ENCODE measurements at places on chromosomes 16 and 17.

- ATAC-seq, result no peak
Observed at GRCh38 chr16:73796241-73796640, 500.4 kb upstream of the PSMD7 start.

- no peak for ATAC-seq
Observed at GRCh38 chr16:84220851-84221250, 19.0 kb downstream of the KCNG4 start.

GRCh38 chr17:28247671-28248555 is 71.1 kb upstream of the TMEM97 start:
- no peak for ATAC-seq

GRCh38 chr17:48351911-48352332 is 78.1 kb downstream of the SKAP1 start:
- ATAC-seq, result no peak

DNA sequence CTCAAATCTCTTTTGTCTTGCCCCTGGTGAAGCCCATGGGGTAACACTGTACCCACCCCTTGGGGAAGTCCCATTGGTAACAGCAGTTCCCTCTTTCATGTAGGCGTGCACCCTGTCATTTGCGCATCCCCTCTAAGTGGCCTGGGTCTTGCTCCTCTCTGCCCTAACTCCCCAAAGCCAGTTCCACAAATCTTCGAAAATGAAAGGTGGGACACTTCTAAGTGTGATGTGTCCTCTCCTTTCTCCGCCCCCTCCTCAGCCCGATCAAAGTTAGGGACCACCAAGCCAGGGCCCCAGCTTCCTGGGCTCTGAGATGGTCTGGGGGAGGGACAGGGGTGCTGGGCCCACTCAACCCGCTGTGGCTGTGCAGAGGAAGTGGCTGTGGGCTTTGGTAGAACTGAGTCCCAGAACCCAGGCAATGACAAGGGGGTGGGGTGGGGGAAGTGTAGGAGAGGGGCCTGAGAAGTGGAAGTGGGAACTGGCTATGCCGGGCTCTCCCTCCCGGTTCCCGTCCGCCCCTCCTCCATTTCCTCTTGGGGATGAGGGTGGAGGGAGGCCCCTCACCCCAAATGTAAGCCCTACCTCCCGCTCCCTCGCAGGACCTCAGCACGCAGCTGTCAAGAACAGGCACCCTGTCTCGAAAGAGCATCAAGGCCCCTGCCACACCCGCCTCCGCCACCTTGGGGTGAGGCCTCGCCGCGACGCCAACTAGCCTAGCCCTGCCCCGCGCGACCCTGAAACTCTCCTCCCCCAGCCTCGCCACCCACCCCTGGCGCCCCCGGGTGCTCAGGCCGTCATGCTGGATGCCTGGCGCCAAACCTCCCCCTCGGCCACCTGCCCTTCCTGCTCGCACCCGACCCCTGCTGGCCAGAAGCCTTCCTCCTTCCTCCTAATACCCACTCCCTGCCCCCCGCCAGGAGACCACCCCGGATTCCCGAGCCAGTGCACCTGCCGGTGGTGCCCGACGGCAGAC is 8.7 kb downstream of the ABI3 start:
- no peak for ATAC-seq

DNA sequence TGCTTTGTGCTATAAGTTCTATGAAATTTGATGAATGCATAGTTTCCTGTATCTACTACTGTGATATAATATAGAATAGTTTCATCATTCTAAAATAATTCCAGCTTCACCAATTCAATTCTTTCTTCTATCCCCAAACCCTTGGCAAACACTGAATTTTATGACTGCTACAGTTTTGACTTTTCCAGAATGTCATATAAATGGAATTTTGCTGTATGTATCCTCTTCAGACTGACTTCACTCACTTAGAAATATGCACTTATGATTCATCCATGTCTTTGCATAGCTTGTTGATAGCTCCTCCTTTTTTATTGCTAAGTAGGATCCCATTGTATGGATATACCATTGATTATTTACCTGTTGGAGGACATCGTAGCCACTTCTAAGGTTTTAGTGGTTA is 89.1 kb upstream of the HS3ST3A1 start:
- no peak for ATAC-seq

- ATAC-seq, result no peak
Observed at GRCh38 chr16:52825892-52826291, 226.8 kb downstream of the CHD9NB start.

- ATAC-seq, result no peak
Observed at GRCh38 chr17:28470266-28470913, 3.1 kb upstream of the SLC13A2 start.

GRCh38 chr17:77269696-77270681 is 129.2 kb downstream of the SEC14L1 start:
- no peak for ATAC-seq

DNA sequence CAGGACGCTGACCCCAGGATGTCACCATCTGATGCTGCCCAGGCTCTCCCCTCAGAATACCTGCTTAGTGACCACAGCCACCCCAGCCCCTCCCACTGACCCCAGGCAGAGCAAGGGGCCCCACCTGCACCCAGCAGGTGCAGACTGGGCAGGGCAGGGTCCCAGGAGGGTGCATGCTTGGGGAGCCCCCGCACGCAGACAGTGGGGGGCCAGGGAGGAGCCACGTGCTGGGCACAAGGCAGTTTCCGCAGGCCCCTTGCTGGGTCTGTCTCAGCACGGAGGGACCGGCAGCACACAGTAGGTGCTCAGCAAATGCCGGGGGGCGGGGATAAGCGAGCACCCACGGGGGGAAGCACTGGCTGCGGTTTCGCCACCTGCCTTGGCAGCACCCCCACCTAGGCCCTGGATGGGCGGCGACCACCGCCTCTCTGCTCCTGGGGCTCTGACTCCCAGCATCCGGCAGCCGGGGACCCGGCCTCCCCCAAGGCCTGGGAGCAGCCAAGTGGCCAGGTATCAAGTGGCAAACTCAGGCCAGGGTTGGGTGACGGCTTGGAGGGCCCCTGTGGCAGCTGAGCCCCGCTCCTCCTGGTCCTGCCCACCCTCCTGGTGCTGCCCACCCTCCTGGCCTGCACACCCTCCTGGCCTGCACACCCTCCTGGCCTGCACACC is 18.7 kb upstream of the SSTR5 start:
- no peak for ATAC-seq

DNA sequence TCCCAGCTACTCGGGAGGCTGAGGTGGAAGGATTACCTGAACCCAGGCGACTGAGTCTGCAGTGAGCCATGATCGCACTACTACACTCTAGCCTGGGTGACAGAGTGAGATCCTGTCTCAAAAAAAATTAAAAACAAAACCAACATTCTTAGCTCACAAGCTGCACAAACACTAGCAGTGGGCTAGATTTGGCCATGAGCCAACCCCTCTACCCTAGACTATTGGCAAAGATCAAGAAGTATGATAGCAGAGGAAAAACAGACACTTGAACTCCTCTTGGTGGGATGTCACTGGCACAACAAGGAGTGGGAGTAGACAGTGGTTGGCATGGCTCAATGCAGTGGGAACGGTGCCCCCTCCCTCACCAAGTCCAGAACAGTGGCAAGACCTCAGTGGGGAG is 19.6 kb upstream of the RIPOR1 start:
- no peak for ATAC-seq

DNA sequence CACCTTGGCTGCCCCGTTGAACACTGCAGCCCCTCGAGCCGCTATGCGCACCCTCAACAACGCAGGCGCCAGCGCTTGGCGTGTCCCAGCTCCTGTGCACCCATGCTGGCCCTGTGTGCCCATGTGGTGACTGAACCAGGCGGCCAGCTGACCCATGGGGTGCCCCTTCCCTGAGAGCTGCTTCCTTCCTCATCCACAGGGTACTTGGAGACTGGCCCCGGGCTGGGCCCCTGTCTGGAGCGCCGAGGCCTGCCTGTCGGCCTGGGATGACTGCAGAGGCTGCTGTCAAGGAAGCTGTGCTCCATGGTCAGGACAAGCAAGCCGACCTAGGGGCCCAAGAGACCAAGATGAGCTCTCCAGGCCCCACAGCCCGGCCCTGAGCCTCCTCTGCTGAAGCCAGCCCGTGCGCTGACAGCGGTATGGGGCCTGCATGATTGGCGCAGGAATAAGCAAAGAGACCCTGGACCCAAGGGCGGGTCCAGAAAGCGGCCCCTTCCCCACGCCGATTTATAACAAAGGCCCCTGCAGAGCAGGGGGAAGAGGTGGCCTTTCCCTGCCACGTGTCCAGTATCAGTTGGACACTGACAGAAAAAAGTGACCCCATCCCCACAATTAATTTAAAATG is 21.6 kb upstream of the BAHCC1 start:
- no peak for ATAC-seq

DNA sequence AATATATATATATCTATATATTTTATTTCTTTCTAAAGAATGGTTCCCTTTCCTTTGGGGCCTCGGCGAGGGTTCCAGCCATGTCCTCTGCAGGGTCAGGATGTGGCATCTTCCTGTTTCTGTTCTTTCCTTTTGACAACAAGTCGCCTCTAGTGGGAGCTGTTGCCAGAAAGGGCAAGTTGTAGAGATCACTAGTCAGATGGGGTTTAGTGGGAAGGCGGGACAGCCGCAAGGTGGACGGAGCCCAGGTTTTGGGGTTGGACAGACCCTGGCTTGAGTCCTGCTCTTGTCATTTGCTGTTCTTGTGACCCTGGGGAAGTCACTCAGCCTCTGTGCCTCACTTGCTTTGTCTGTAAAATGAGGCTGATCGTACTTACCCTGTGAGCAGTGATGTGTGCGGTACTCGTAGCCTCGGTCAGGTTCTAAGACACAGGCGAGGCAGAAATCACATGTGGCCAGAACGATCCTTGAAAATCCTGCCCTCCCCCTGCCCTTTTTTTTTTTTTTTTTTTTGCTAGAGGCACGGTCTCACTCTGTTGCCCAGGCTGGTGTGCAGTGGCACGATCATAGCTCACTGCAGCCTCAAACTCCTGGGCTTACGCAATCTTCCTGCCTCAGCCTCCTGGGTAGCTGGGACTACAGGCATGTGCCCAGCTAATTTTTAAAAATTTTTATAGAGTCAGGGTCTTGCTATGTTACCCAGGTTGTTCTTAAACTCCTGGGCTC is 80.1 kb downstream of the ABCC6 start:
- no peak for ATAC-seq

DNA sequence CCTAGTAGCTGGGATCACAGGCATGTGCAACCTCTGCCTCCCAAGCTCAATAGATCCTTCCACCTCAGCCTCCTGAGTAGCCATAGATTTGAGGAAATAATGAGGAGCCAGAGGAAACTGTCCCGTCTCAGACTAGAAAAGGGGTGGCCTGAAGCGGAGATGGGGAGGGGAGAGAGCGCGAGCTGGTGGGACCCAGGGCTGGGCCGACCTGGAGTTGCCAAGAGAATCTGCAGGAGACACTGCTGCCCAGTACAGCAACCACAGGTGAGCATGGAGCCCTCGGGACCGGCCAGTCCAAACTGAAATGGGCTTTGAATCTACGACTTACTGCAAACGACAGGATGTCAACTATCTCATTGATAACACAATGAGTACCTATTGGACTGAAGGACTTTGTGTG is 24.3 kb downstream of the CD300A start:
- no peak for ATAC-seq

- ATAC-seq, result no peak
Observed at GRCh38 chr16:15777533-15778203, 79.2 kb downstream of the MYH11 start.

GRCh38 chr16:30397056-30397455 is 1.8 kb downstream of the ZNF48 start:
- no peak for ATAC-seq

DNA sequence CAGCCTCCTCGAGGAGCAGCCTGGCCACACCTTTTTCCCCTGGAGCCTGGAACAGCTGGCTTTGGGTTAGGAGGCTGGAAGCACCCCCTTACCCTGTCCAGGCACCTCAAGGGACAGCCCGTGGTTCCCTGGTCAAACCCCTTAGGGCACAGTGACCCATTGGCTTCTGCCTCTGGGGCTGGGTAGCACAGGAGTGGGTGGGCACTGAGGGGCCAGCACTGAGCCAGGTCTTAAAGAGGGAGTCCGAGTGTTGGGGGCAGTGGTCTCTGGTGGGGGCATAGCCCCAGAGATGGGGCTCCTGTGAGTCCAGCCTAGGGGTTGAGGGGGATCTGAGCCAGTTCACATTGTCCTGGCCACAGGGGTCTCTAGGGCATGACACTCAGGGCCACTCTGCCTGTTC is 15.4 kb downstream of the OTOP3 start:
- ATAC-seq, result no peak

GRCh38 chr17:47253541-47254402 is at the start of gene ITGB3:
TSS of gene ITGB3 (plus strand) at chr17:47253827. CDS start at chr17:47253862, 35 bp downstream.
- peak; percentile 88 for ATAC-seq

- ATAC-seq, result no peak
Observed at GRCh38 chr17:81701288-81702071, 1.7 kb upstream of the MRPL12 start.

- ATAC-seq, result no peak
Observed at GRCh38 chr17:81120695-81121621, 44.3 kb upstream of the PVALEF start.

- ATAC-seq, result no peak
Observed at GRCh38 chr17:6815775-6816174, 15.8 kb downstream of the TEKT1 start.

GRCh38 chr17:55340686-55341085 is 75.9 kb downstream of the HLF start:
- no peak for ATAC-seq

GRCh38 chr16:8848231-8848938 is 20.4 kb downstream of the CARHSP1 start:
- ATAC-seq, result no peak

GRCh38 chr17:83181991-83182619 is 102.7 kb downstream of the METRNL start:
- ATAC-seq, result no peak

DNA sequence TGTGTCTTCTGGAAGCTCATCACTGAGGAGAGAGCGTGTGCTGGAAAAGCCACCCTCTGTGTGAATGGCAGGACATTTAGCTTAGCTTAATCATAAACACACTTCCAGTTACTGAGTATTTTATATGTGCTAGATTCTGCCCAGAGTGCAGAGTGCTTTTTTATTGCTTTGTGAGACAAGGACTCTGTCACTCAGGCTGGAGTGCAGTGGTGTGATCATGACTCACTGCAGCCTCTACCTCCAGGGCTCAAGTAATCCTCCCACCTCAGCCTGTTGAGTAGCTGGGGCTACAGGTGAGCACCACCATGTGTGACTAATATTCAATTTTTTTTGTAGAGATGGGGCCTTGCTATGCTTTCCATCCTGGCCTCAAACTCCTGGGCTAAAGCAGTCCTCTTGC is 61.4 kb upstream of the IRX3 start:
- no peak for ATAC-seq

DNA sequence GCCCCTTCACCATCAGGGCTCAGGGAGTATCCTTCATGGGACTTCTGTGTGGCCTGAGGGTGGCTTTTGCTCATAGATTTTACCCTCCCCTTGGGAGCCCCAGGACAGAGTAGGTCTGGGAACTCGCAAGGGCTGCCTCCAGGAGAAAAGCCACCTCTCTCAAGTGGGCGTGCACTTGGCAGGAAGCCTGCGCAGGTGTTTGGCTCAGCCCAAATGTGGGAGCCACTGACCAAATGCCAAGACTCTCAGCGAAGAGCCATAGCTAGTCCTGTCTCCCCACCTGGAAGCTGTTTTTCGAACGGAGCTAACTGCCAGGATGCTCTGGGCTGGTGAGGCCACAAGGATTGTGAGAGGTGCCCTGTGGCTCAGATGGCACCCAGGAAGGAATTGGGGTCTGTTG is 2.0 kb upstream of the HSD17B2 start:
- ATAC-seq, result no peak

GRCh38 chr17:412211-413015 is 59.8 kb upstream of the RPH3AL start:
- ATAC-seq, result no peak

- ATAC-seq, result no peak
Observed at GRCh38 chr17:61380836-61381525, 18.7 kb upstream of the TBX2 start.

Measured in activated CD4-positive, CD25-positive, alpha-beta regulatory T cell treated with anti-CD3 and anti-CD28 coated beads, Interleukin-2, amount 50 U/mL, for 24 hours (primary cell).